A549 treated with RU486 at 1 μM for 4 hours (cell line): ENCODE measurements at places on chromosomes 6 and 20. TPM values are rescaled to one million over a fixed set of nuclear protein-coding genes. Genes with fewer than 3 reads are reported as not detected.

The PTPN1 gene
- total RNA-seq, result 31.8 to 38.3 TPM (median 37.4 TPM) in 5 replicates

The GTSF1L gene
- total RNA-seq, result not detected in 5 replicates

The SRSF12 gene
- 0.35 to 1.2 TPM (median 1.0 TPM) in 5 replicates for total RNA-seq

The CEP85L gene
- 0.49 to 1.8 TPM (median 1.6 TPM) in 5 replicates for total RNA-seq

The TMEM217 gene
- 0.80 to 1.1 TPM (median 0.97 TPM) in 5 replicates for total RNA-seq

The OR14J1 gene
- not detected in 5 replicates for total RNA-seq

The COL19A1 gene
- not detected in 5 replicates for total RNA-seq

The RNF39 gene
- 0.03 to 0.06 TPM in 2 of 5 replicates, not detected in the others for total RNA-seq

The BMP6 gene
- total RNA-seq, result 13.7 to 21.7 TPM (median 20.3 TPM) in 5 replicates

The ZBP1 gene
- total RNA-seq, result 0.07 to 0.10 TPM in 2 of 5 replicates, not detected in the others

The PRICKLE4 gene
- 0.61 to 1.3 TPM (median 0.63 TPM) in 3 of 5 replicates, not detected in the others for total RNA-seq

The NRN1 gene
- total RNA-seq, result 0.45 to 0.69 TPM (median 0.50 TPM) in 5 replicates

The KCNK16 gene
- total RNA-seq, result not detected in 5 replicates

The MOXD1 gene
- total RNA-seq, result 1.5 to 2.6 TPM (median 1.8 TPM) in 5 replicates

The BTN1A1 gene
- total RNA-seq, result not detected in 5 replicates

The RIMS1 gene
- total RNA-seq, result not detected in 5 replicates

The MROH8 gene
- 0.81 to 2.2 TPM (median 1.0 TPM) in 5 replicates for total RNA-seq

The MATN4 gene
- 0.06 to 0.14 TPM (median 0.12 TPM) in 4 of 5 replicates, not detected in the other for total RNA-seq

The PTGIS gene
- 0.07 TPM in 2 of 5 replicates, not detected in the others for total RNA-seq

The VSX1 gene
- total RNA-seq, result 0.74 to 1.6 TPM (median 1.1 TPM) in 5 replicates

The TREML2 gene
- not detected in 5 replicates for total RNA-seq

The PRSS16 gene
- total RNA-seq, result 2.7 to 3.8 TPM (median 2.8 TPM) in 5 replicates

The MUC22 gene
- 0.01 to 0.03 TPM in 2 of 5 replicates, not detected in the others for total RNA-seq
